GM12878 (cell line): ENCODE measurements at places on chromosomes 16 and 17.
A peak's percentile ranks its signal among the peaks of the same experiment; 100 is the strongest.

GRCh38 chr16:23072769-23073549, 76.3 kb downstream of the USP31 start:
- DNase-seq, result no peak

DNA sequence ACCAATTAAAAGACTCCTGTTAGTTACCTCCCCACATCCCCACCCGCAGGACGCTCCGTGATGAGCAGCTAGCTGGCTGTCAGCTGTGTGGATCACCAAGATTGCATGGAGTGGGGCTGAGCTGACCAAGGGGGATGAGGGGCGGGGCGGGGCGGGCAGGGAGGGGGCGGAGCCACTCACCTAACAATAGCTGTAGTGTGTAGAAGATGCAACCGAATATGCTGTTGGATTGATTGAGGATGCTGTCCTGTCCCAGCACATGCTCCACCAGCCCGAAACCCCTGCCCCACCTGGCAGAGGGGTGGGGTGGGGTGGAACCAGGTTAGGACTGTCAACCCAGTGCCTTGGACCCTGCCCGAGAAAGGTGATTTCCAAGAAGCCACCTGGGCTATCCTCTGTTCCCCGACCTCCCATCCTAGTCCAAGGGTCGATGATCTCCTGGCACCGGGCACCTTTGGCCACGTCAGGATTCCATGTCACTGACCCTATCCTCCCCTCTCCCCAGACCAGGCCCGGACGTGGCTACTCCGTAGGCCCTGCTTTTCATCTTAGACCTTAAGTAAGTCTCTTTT, 1.4 kb downstream of the VKORC1 start:
- DNase-seq, result no peak

DNA sequence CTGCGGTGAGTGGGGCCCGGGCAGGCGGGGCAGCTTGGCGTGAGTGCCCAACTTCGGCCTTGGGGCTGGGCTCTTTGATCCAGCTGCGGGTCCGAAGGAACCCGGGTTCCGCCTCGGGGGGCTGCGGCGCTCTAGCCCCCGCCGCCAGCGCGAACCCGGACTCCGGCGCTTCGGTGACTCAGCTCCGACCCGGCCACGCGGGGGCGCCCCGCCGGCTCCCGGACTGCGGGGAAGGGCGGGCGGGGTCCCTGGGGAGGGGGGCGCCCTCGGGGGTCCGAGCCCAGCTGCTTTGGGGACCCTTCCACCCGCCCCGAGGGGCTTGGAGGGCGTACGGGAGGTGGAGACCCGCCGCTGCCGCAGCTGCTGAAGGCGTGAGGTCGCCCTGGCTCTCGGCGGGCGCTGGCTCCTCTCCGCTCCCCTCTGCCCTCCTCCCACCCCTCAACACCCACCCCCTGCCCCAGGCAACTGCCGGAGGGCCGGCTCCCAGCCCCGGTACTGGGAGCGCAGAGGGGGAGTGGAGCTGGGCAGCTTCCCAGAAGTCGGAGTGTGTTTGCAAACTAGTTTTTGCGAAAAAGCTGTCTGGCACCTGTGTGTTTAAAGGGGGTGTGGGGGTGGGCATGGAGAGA, 516 bp downstream of the CPNE2 start:
- DNase-seq, result no peak

GRCh38 chr17:40106760-40107521, 6.6 kb upstream of the NR1D1 start:
- DNase-seq, result no peak

DNA sequence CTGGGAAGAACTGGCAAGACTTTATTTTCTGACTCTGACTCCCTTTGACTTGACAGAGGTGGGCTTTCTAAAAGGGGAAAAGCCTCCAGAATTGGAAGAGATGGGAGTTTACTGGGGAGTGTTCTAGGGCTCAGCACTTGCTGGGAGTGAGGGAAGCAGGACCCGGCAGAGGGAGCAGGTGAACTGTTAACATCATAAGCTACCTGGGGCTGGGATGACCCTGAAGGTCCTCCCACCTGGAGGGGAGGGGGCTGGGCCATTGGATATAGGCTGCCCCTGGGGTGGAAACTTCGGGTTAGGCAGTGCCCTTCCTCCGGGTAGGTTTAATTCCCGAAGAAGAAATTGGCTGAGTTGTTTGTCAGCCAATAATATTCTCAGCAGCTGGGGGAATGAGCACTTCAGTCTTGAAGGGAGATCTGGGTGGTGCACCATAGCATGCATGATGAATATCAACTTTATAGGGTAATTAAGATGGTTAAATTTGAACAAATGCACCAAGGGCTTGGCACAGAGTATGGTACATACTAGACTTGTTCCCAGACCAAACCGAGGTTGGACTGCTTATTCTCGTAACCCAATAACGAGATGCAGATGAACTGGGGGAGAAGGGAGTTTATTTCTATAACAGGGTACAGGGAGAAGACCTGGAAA, 337.0 kb downstream of the HAPSTR1 start:
- DNase-seq, result no peak

GRCh38 chr17:37086948-37087347, 138.2 kb downstream of the AATF start:
- no peak for DNase-seq

DNA sequence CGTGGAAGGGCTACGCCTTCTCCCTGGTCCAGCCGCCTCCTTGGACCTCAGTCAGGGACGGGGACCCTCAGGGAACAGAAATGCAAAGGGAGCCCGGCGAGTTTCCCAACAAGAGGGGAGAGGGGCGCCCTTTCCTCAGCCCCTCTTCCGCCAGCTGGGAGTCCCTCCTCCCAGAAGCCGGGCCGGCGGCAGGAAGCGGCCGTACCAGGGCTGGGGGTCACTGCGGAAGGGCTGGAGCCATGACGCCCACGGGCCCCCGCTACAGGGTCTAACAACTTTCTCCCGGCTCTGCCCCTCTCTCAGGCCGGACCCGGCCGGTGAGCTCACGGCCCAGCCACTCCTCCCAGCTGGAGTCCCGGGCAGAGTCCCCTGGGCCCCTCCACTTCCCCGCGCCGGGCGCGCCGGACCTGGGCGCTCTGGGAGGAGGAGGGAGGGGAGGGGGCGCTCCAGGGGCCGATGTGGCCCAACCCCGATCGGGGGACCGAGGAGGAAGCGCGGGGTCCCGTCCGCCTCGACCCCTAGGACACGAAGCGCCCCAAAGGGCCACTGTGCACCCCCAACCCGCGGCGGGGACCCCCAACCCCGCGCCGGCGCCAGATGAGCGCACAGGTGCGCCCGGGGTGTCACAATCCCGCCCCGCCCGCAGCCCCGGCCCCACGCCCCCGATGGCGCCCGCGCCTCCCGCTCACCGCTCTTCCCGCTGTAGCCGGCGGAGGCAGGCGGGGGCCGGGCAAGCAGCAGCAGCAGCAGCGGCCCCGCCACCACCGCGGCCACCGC, 578 bp downstream of the PGAP6 start:
- DNase-seq, result no peak

DNA sequence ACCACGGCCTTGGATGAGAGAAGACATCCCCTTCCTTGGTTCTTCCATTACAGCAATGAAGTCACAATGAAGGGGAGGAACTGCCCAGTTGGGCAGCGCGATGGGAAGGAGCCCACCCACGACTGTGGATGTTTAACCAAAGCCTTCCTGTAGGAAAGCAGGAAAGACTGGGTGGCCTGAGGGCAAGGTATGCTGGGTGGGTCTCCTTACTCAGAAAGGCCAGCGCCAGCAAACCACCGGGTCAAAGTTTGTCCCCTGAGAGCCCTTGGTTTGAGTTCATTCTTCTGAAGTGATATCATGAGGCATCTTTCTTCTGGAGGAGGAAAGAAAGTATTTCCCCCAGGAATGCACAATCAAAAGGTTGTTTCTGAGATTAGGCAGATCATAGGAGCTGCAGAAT, 105.2 kb downstream of the C16orf95 start:
- no peak for DNase-seq

DNA sequence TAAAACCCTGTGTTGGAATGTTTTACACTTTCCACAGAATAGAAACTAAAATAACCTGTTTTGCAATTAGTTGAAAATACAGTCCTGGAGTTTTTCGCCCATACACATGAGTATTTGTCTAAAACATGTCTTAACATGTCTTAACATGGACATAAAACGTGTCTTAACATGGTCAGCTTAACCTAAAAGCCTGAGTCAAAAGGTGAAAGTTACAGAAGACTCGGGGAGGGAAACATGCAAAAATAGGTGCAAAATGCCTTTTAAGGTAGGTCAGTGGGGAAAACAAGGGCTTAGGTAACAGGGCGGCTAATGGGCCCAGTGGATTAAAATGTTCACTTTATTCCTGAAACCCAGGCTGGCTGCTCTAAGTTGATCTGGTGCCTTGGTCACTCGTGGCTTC, 56.1 kb upstream of the RBL2 start:
- peak; percentile 5 for DNase-seq

- no peak for DNase-seq
These were observed 219.5 kb downstream of the NTN1 start for GRCh38 chr17:9240659-9241370.

- no peak for DNase-seq
These were observed 1.4 kb upstream of the NBR1 start for GRCh38 chr17:43169561-43170139.

DNA sequence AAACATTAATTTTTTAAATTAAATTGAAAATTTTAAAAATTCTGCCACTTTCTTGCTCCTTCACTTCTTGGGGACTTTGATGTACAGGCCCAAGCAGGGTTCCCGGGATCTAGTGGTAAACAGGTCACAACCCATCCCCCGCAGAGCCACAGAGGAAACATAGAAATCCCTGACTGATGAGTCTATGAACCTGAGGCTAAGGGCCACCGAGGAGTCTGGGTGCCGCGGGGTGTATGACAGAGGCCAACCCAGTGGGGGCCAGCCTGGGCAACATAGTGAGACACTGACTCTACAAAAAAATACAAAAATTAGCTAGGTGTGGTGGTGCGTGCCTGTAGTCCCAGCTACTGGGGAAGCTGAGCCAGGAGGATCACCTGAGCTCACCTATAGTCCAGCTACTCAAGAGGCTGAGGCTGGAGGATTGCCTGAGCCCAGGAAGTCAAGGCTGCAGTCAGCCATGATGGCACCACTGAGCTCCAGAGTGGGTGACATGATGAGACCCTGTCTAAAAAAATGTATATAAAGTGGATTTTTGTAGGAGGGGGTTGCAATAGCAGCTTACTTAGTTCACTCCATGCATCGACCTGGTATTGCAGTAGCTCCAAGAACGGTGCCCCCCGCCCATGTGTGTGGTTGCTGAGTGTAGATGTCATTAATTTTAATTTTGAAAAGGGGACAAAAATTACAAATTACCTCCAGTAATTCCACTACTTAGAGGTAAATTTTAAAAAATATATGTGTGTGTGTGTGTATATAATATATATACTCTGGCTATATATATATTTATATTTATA, 9.2 kb upstream of the FLYWCH1 start:
- DNase-seq, result no peak

GRCh38 chr17:51948128-51948527, 210.4 kb downstream of the CA10 start:
- DNase-seq, result no peak

DNA sequence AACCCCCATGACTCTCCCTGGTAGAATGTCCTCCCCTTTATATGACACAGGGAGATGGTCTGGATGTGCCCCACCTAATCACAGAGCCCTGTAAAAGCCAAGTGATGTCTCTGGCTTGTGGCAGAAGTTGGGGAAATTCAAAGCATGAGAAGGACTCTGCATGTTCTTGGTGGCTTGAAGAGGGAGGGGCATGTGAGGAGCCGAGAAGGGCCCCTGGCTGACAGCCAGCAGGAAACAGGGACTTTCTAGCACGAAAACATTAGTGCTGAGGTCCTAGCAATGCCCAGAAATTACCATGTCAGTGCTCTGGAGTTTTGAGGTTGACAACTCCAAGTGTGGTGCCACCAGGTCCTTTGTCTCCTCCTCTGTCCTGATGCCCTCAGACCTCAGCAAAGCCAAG, 75.9 kb downstream of the USP22 start:
- DNase-seq, result no peak

GRCh38 chr17:72702998-72703397, 389.5 kb downstream of the SLC39A11 start:
- no peak for DNase-seq

- DNase-seq, result no peak
These were observed at the start of gene NOTUM for GRCh38 chr17:81961087-81961511. Gene NOTUM (minus strand): TSS chr17:81961187. CDS start chr17:81960909, 278 bp downstream.

DNA sequence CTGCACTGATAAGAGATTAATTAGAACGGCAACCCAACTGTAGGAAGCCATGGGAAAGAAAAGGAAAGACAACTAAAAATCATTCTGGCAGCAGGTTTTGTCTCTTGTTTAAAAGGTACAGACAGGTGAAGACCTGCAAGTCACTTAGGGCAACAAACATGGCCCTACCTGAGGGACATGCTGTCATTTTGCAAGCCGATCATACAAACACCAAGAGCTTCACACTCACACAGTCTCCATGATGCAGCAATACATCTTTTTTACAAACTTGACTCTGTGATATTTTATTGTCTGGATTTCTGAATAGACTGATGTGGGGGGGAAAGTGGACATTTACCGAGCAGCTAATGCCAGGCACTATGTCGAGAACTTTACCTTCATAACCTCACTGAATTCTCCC, 101.8 kb downstream of the PARN start:
- no peak for DNase-seq

- no peak for DNase-seq
These were observed 326.8 kb upstream of the N4BP1 start for GRCh38 chr16:48936811-48937210.

DNA sequence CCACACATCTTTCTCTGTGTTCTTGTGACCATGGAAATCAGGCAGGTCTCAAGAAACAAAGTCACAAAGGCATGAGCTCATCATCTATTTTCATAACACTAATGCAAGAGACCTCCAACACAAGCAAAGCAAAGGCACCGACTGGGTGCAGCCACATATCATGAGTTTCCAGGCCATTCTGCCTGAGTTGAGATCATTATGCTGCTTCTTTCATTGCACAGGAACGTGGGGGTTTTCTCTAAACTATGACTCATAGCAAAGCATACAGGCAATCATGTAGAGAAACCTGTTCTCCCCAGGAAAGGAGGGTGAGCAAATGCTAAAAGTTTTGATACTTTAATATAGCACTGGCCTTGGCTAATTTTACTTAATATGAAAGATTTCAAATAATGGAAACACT, 60.7 kb downstream of the GRIN2A start:
- no peak for DNase-seq

- no peak for DNase-seq
These were observed 193.3 kb downstream of the ZNF423 start for GRCh38 chr16:49662569-49662968.

DNA sequence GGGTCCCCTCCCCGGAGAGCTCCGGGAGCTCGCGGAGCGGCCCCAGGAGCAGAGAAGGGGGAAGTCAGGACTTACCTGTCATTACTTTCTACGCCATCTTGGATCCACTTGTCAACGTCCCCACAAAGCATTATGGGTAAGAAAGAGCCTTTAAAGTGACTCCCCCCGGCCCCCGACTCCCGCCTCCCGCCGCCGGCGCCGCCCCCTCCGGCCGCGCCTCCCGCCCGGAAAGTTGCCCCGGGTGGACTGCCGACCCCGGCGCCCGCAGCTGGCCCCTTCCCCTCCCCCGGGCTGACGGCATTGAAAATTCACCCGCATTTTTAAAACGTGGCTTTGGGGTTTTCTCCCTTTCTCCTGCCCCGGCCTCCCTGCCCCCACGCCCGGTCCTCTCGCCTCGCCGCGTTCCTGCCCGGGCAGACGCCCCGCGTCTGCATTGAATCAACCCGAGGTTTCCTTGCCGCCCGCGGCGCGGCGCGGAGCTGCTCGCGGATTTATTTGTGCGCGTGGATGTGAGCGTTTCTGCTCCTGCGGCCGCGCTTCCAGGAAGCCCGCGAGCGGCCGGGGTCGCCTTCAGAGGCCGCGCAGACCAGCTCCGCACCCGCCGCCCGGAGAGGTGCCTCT, at the start of gene HELZ:
TSS of gene HELZ (minus strand) at position 124 of the 621 bp plus-strand sequence. CDS start 26,392 bp downstream, outside the sequence.
- DNase-seq, result peak; percentile 25

GRCh38 chr17:8957721-8958120, 7.8 kb downstream of the PIK3R5 start:
- DNase-seq, result no peak

GRCh38 chr16:68396481-68396880, 51.8 kb downstream of the SMPD3 start:
- DNase-seq, result no peak
